ENCODE measurements at places on chromosomes 3 and 15. TPM values are rescaled to one million over a fixed set of nuclear protein-coding genes. Genes with fewer than 3 reads are reported as not detected.

CDCP1 gene
- 0.07 TPM for polyA plus RNA-seq

TUSC7 gene
- not detected for polyA plus RNA-seq

SKOR1 gene
- polyA plus RNA-seq = 0.05 TPM

ADAMTS9 gene
- polyA plus RNA-seq = not detected

IL17RC gene
- 9.8 TPM for polyA plus RNA-seq

AADAC gene
- polyA plus RNA-seq = not detected

SH3GL3 gene
- polyA plus RNA-seq = not detected

RBMS3 gene
- polyA plus RNA-seq = not detected

FGF7 gene
- polyA plus RNA-seq = 0.02 TPM

PLXNB1 gene
- polyA plus RNA-seq = not detected

CPNE9 gene
- not detected for polyA plus RNA-seq

RCN2 gene
- polyA plus RNA-seq = 40.3 TPM

HCLS1 gene
- 402 TPM for polyA plus RNA-seq

CFAP91 gene
- polyA plus RNA-seq = not detected

RASA2 gene
- 55.0 TPM for polyA plus RNA-seq

CCRL2 gene
- 1.1 TPM for polyA plus RNA-seq

ESYT3 gene
- not detected for polyA plus RNA-seq

UCN2 gene
- polyA plus RNA-seq = not detected

GPR62 gene
- not detected for polyA plus RNA-seq

SPESP1 gene
- polyA plus RNA-seq = 0.94 TPM

CA12 gene
- not detected for polyA plus RNA-seq

TMIE gene
- polyA plus RNA-seq = 1.1 TPM

HRG gene
- not detected for polyA plus RNA-seq

SLC28A2 gene
- not detected for polyA plus RNA-seq

COL6A5 gene
- polyA plus RNA-seq = not detected

CIDEC gene
- polyA plus RNA-seq = 0.26 TPM

MORC1 gene
- not detected for polyA plus RNA-seq

AQP9 gene
- polyA plus RNA-seq = not detected

DENND6A gene
- 31.0 TPM for polyA plus RNA-seq

GOLGA8Q gene
- polyA plus RNA-seq = not detected

CTDSPL2 gene
- polyA plus RNA-seq = 29.0 TPM

ACTR8 gene
- polyA plus RNA-seq = 17.0 TPM

POC1A gene
- 0.66 TPM for polyA plus RNA-seq

ITGA11 gene
- polyA plus RNA-seq = not detected

TIGIT gene
- polyA plus RNA-seq = 58.2 TPM

EIF4G1 gene
- polyA plus RNA-seq = 44.6 TPM

ELL3 gene
- polyA plus RNA-seq = 2.1 TPM

TEX9 gene
- 0.75 TPM for polyA plus RNA-seq

GCSAM gene
- polyA plus RNA-seq = 25.3 TPM

PLA2G4E gene
- polyA plus RNA-seq = not detected

PPP1R14D gene
- not detected for polyA plus RNA-seq

GNAT1 gene
- not detected for polyA plus RNA-seq

GPR176 gene
- polyA plus RNA-seq = not detected

LDHAL6B gene
- polyA plus RNA-seq = not detected

SNURF gene
- polyA plus RNA-seq = 40.9 TPM

CCDC191 gene
- polyA plus RNA-seq = 2.1 TPM

IP6K2 gene
- 58.8 TPM for polyA plus RNA-seq

CSPG5 gene
- polyA plus RNA-seq = 0.09 TPM

SYNPR gene
- polyA plus RNA-seq = not detected

CLDN16 gene
- polyA plus RNA-seq = not detected

ECE2 gene
- not detected for polyA plus RNA-seq

TMEM108 gene
- not detected for polyA plus RNA-seq

KNG1 gene
- polyA plus RNA-seq = not detected

SCN11A gene
- polyA plus RNA-seq = not detected

TMEM40 gene
- not detected for polyA plus RNA-seq

CPN2 gene
- polyA plus RNA-seq = not detected

CLRN1 gene
- not detected for polyA plus RNA-seq

MED12L gene
- not detected for polyA plus RNA-seq

CCR8 gene
- polyA plus RNA-seq = 0.24 TPM

TNFSF10 gene
- polyA plus RNA-seq = 14.5 TPM

Data from naive thymus-derived CD8-positive, alpha-beta T cell (primary cell).